ENCODE measurements at places on chromosomes 7 and 10.

DNA sequence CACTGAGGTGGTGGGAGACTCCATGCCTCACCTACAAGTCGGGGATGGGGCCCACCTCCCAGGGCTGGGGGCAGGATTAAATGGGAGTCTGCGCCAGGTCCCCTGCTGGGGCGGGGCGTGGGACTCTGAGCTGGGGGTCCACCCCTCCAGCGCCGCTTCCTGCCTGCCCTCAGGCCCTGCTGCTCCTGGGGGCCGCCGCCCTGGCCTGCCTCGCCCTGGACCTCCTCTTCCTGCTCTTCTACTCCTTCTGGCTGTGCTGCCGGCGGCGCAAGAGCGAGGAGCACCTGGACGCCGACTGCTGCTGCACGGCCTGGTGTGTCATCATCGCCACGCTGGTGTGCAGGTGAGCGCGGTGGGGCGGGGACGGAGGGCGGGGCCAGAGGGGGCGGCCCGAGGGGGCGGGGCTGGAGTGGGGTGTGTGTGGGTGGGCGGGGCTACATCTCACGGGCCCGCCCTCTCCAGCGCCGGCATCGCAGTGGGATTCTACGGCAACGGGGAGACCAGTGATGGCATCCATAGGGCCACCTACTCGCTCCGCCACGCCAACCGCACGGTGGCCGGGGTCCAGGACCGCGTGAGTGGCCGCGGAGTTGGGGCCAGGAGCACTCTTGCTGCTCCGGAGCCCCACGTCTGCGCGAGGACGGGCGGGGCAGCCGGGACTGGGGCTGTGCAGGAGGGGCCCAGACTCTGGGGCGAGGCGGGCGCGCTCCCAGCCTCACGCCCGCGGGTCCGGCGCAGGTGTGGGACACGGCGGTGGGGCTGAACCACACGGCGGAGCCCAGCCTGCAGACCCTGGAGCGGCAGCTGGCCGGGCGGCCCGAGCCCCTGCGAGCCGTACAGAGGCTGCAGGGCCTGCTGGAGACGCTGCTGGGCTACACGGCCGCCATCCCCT lies 15.1 kb downstream of the TTYH3 start:
- no peak for DNase-seq

DNA sequence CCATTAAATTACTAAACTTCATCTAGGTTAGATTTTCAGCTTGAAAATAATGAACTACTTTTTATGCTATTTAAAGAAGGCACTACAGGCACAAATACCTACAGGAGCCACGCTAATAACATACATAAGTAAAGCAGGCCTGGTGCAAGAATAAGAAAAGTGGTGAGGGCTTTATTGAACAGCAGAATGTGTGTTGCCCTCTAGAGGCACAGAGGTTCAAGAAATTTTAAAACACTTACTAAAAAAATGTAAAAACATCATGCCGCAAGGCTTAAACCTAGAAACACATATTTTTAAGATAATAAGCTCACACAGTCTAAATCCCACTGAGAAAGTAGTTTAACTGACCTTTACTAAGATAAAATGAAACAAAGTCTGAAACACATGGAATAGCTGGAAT lies 20.3 kb downstream of the CACUL1 start:
- no peak for DNase-seq

DNA sequence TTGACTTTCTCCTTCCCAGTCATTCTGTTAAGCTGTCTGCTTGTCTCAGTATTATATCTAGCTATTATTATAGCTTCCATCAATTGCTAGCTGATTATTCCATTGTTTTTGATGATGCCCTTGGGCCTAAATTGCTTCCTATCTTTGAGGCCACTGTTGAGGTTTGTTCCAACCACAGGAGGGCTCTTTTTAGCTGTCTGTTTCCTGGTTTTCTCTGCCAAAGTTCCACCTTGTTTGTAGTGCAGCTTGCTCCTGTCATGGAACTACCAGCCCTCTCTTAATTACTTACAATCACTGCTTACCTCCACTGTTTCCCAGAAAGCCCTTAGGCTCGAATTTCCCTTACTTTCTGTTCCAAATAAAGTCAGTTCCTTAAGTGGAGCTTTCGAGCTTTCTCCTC lies 118.7 kb upstream of the SEC61G start:
- DNase-seq: no peak

GRCh38 chr10:129852829-129853561 lies 111.1 kb downstream of the EBF3 start:
- DNase-seq: no peak

DNA sequence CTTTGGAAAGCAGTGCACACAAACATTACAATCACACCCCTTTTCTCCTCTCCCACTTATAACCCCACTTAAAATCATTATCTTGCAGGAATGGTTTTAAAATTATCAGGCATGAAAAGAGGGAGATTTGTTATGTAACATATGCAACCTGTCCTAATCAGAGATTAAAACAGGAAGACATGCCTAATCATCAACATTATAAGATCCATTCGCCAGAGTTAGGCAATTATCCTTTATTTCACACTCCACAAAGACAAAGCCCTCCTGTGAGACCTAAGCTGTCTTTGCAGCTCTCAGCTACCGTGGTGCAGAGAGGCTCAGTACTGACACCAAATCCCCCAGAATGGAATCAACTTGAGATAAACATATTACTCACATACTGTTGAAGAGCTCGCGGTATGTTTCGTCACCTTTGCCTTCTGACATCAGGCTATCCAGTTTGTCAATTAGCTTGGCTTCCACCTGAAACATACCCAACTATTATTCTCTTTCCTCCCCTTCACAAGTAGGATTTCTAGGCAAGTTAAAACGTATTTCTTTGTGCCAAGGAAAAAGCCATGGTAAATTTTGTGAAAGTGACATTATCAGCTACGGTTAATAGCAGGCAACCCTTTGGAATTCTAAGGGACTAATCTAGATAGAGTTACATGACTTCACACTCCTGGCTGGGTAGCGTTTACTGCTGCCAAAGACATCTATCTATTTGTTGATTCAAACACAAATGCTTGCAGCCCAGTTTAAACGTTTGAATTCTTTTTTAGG lies 226.2 kb upstream of the IMMP2L start:
- no peak for DNase-seq

- DNase-seq: no peak
Measured at GRCh38 chr10:112716076-112716475, 234.0 kb upstream of the TCF7L2 start.

DNA sequence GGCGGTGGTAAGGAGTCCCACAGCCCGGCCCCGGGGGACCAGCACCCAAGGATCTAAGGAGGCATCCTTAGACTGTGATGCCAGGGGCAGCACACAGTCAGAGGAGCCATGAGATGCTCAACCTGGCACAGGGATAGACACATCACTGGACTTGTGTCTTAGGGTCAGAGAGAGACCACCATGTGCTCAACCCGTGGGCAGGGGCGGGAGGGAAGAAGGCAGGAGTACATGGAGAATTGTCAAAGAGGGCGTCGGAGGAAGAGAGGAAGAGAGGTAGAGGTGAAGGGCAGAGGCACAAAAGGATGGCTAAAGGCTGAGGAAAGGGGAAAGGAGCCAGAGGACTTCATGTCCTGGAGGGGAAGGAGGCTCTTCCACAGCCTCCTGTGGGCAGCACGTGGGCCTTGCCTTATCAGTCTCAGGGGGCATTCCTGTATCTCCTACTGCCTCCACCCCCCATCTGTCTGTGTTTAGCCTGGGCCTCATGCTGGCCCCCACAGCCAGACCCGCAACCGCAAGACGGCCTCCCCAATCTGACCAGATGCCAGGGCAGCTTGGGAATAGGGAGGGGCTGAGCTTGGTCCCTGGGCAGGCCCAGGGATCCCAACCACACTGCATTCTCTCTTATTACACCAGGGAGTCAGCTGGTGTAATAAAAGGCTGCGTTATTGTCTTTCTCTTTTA lies 2.2 kb downstream of the ADCY1 start:
- no peak for DNase-seq

DNA sequence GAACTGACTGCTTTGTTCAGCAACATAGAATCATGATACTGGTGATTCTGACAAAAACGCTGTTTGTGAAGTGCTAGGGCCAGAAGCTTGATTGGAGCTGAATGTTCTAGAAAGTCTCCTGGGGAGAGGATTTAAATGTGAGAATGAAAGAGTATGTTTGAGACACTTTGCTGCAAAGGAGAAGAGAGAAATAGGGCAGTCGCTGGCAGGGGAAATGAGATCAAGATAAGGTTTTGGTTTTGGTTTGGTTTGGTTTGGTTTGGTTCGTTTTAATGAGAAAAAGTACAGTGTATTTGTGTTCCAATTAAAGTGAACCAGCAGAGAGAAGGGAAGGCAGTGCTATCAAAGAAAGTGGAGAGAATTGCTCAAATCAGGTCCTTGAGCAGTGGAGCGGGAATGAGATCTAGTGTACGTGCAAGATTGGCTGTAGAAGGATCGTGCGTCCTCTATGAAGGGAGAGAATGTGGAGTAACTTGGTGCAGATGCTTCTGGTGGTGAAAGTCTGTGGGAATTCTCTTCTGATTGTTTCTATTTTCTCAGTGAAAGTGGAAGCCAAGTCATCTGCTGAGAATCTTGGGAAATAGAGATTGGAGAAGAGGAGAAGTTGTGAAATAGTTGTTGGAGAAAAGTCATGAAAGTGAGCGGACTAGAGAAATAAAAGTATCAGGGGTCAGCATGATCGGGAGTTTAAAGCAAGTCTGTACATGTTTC lies 270.5 kb downstream of the CCDC3 start:
- no peak for DNase-seq

- no peak for DNase-seq
Measured at GRCh38 chr7:7203813-7204575, 21.6 kb downstream of the C1GALT1 start.

DNA sequence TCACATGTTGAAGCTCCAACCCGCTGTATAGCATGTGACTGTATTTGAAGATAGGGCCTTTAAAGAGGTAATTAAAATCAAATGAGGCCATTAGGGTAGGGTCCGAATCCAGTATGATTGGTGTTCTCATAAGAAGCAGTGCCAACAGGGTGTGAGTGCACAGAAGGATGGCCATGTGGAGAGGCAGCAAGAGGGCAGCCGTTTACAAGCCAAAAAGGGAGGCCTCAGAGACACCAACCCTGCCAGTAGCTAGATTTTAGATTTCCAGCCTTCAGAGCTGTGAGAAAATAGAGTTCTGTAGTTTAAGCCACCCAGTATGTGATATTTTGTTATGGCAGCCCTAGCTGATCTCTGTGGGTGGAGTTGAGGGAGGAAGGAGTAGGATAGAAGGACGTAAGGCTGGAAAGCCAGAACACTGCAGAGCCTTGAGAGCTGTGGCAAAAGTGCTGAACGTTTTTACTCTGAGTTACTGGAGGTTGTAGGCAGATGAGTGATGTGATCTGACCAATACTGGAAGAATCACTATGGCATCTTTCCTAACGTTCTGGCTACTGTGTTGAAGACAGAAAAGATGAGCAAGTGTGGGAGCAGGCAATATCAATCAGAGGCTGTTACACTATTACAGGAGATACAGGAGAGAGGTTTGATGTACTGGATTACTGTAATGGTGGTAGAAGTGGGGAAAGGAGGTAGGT lies 334.9 kb downstream of the ELMO1 start:
- DNase-seq: no peak

- no peak for DNase-seq
Measured at GRCh38 chr10:6333086-6333485, 130.4 kb downstream of the PFKFB3 start.

DNA sequence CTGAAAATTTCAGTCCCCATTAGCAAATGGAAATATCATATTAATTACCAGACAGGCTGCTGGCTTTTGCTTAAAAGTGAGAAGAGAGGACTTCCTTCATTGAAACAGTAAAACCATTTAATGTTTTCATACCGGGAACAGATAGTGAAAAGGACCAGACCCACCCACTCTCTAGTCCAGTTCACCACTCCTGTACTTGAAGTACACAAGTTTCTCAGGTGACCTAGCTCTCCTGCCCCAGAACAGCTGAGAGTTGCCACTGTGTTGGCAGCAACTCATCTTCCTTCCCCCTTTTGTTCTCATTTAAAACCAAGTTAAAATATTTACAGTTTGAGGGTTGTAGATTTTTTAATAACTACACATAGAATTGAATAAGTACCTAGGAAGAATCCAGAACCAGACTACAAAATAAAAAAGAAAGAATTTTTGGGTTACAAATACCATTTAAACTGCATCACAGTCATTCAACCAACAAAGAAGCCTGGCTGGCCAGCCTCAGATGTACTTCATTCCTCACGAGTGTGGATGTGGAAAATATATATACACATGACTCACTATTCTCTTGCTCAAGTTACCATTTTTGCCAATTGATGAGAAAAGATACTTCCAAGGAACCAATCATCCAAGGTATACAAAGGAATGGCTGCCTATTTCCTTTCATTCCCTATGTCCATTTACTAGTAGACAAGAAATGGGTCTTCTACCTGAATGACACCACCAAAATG lies 68.1 kb downstream of the VPS41 start:
- DNase-seq: no peak

GRCh38 chr10:43402176-43402575 lies 6.8 kb downstream of the HNRNPF start:
- no peak for DNase-seq

- DNase-seq: no peak
Measured at GRCh38 chr7:28708033-28708951, 249.8 kb downstream of the TRIL start.

DNA sequence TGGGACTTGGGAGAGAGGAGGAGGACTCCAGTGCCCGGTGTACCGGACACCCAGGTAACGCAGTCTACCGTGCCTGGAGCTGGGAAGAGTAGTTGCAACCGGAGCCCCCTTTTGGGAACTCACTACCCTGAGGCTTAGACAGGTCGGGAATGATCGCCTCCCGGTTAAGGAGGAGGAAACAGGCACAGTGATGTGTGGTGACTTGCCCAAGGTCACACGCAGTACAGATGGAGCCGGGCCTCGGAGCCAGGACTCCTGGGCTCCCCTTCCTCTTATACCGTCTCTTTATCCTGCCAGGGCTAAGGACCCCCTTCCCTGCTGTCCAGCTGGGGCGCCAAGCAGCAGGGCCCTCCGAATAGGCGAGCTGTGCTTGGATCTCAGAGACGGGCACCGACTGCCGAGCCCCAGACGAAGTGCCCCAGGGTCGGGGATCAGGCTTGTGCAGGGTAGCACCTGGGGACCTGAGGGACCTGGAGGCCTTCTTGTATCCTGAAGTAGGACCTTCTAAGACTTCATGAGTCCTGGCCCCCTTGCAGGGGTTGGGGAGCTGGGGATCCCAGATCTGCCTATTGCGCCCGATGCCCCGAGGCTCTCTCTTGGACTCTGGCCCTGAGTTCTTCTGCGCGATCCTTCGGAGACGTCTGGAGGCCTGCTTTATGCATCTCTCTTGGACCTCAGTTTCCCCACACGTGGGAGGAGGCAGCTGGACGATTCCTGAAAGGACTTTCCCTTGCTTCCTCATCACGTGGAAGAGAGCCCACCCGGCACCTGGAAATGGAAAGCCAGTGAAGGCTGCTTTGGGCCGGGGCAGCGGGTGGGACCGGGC lies 767 bp upstream of the CYP26A1 start:
- no peak for DNase-seq

DNA sequence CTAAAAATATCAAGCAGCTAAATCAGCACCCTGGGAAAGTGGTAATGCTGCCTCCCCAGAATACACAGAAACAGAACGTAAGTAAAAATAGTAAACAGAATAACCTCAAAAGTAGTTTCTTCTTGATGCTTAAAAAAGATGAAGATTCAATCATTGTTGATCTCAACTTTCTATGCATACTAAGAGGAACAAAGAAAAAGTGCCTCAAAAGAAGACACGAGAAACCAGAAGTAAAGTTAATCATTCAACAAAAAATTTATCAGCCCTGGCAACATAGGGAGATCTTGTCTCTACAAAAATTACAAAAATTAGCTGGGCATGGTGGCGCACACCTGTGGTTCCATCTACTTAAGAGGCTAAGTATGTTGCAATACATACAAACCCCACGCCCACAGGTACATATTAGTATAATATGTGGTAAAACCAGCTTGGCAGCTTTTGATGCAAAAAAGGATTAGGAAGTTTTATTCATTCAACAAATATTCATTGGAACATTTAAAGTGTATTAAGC lies 153.7 kb downstream of the NRBF2 start:
- DNase-seq: no peak

All from stimulated activated CD8-positive, alpha-beta memory T cell treated with anti-CD3 and anti-CD28 coated beads, Interleukin-2, amount 100 ng/mL, for 1 hour (primary cell).